ENCODE measurements at places on chromosomes 16 and 17.

- no peak for DNase-seq
These were observed 18.2 kb upstream of the RBFOX3 start for GRCh38 chr17:79628861-79629547.

GRCh38 chr16:81616321-81617020 is 162.6 kb upstream of the PLCG2 start:
- DNase-seq = no peak

DNA sequence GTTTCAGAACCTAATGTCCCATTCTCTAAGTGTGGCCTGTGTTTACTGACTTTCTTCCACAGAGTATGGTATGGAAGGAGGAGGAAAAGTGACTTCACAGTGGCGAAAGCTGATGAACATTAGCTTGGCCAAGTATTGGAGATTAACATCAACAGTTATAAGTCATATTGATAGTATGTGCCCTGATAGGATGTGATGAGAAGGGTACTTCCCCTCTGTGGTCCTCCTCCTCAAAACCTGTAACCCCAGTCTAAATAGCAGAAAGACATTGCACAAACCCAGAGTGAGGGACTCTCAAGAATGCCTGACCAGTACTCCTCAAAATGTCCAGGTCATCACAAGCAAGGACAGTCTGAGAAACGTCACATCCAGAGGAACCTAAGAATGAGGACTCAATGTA is 73.1 kb downstream of the CLEC16A start:
- DNase-seq = no peak

- DNase-seq = no peak
These were observed 63.7 kb upstream of the LYRM9 start for GRCh38 chr17:27956601-27957445.

GRCh38 chr16:54953461-54953860 is 22.8 kb downstream of the IRX5 start:
- DNase-seq = no peak

DNA sequence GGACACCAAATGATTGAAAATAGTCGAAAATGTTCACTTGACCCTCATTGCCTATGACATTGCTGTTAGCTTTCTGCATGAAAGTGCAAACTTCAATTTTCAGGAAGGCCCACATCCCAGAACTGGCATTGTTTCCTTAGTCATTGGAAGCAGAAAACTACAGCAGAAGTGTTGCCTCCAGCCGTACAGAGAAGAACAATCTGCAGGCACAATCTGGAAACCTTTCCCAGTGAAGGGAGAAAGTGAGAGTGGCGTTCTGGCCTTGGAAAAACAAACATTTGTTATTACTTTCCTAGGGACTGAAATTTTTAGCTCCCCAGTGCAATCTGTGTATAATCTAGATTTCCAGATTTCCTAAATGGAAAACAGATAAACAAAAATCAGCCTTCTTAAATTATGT is 529.5 kb upstream of the RBFOX1 start:
- no peak for DNase-seq

DNA sequence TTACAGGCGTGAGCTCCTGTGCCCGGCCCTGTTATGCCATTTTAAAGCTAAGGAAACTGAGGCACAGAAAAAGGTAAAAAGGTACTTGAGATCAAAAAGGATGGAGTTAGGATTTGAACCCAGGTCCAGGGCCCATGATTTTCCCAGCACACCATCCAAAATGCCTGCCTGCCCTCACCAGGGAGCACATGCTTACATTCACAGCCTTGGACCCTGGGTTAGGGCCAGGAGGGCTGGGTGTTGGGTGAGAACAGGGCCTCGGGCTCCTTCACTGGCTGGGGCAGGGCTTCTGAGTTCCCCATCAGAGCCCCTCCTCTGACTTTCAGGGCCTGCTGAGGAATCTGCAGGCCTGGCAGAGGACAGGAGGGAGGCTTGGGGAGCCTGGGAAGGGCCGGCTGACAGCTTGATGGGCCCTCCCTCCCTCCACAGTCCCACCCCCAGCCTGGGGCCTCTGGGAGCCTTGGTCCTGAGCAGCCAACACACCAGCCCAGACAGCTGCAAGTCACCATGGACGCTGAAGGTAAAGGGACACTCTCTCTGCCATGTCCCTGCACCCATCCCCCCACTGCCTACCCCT is at the start of gene QPRT:
Gene QPRT (plus strand): TSS at position 490 of the 577 bp plus-strand sequence. CDS start 18 bp downstream, at position 508.
- no peak for DNase-seq

DNA sequence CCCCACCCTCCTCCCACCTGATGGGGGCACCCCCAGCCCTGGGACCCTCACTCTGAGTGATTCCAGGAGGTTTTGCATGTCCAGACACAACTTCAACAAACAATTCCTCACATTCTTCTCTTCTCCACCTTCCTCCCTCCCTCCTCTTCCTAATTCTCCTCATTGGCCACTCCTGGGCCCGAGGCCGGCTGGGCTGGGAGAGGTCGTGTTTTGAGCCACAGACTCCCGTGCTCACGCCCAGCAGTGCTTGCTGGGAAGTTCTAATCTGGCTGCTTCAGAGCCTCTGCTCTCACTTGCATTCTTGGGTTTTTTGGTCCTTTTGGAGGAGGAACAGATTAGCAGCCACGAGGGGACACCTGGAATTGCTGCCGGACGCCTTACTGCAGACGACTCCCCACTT is 157.0 kb downstream of the NTN1 start:
- DNase-seq = no peak

DNA sequence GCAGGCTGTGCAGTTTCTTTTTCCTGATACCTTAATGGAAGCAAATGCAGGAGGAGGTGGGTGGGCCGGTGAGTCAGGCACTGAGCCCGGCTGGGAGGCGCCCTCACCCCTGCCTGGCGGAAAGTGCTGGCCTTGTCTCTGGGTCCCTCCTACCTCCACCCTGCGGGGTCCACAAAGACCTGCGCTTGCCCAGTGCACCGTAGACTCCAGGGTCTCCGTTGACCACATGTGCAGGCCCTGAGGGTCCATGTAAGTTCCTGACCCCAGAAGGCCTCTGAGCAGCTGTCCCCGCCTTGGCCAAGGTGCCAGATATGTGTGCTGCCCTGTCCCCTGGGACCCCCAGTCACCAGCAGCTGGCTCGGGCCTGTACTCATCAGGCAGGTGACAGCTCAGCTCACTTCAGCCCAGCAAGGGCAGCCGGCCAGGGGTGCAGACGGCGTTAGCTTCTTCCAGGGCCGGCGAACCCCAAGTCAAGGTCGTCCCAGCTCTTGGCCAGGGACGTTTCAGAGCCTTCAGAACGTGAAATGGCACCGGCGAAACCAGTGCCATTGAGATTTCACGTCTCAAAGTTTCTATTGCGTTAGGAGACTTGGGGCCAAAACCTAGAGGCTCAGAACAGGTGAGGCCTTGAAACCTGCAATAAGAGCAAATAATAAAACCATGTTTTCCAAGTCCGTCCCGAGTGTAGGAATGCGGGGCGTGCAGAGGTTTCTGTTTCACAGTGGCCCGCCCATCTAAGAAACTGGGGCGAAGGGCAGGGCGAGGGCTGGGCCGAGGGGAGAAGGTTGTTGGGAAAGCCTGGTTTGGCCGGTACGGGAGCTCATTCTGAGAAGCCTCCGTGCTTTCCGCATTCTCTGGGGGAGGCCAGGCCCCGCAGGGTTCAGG is 12.1 kb downstream of the METRNL start:
- no peak for DNase-seq

DNA sequence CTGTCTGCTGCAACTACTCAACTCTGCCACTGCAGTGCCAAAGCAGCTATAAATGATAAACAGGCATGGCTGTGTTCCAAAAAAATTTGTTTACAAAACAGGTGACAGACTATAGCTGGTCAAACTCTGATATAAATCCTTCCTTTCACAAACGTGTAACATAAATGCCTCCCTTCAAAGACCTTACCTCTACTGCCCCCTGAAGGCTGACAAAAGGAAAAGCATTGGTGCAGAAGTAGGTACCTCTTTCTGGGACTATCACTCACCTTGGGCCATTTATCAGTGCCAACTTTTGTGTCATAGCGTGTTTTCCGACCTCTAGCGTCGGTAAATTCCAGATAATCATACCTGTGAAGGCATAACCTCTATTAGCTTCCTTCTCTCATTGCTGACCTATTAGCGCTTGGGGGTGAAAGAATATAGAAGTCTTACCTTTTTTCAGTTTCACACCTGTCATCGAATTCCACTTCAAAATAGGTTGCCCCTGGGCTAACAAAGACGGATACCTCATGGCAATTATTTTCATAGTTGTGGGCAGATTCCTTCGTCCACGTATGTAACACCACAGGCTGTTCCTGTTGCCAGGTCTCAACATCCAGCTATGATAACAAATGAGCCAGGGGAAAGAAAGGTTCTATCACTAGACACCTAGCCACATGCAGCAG is 67.9 kb downstream of the ZZEF1 start:
- DNase-seq = no peak

GRCh38 chr16:68019167-68019680 is 3.5 kb upstream of the DPEP2NB start:
- no peak for DNase-seq

- no peak for DNase-seq
These were observed 55.6 kb downstream of the CYLD start for GRCh38 chr16:50797456-50797855.

GRCh38 chr16:53087101-53087500 is 32.3 kb downstream of the CHD9 start:
- no peak for DNase-seq

- DNase-seq = no peak
These were observed 26.9 kb downstream of the RND2 start for GRCh38 chr17:43051969-43052368.

DNA sequence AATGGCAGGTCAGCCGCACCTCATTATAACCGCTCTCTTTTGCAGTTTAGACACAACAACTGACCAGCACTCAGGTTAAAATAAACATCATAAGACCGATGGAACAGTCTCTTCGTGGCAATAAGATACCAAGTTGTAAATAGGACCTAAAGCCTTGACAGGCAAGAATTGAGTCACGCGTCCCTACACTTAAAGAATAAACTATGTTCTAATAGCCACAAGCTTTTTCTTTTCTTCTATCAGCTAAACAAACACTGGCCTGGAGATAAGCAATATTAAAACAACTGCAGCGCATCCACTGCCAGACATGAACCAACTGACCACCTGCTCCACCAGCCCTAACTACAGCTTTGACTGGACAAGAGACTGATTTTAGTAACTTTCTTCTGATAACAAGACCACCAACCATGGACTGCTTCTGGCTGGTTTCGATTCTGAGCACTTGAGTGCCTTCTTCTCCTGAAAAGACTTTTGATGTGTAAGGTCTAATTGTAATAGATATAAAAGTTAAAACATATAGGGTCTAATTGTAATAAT is 17.5 kb downstream of the SLFN12L start:
- no peak for DNase-seq

GRCh38 chr16:85413691-85414663 is 199.1 kb upstream of the GSE1 start:
- no peak for DNase-seq

- no peak for DNase-seq
These were observed 13.0 kb downstream of the PCTP start for GRCh38 chr17:55763856-55764255.
